ENCODE measurements at places on chromosomes 5 and 9.

DNA sequence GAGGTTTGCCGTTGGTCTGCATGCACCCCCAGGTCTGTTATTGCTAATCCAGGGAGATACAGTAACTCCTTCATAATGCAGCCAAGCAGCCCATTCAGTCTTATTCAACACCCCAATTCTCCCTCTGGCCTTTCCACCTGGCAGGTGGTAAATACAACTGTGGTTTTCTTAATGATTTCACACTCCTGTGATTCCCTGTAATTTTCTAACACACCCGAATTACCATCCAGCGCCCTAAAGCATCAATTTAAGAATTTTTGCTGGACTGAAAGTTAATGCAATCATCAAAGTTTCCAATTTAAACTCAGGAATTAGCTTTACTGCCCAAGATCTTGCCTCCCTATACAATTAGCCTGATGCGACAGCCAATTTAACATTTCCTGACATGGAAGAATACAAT, 62.5 kb downstream of the GNAQ start:
- H3K4me3 ChIP-seq: no peak overlapping the region
- peaks cover 12% of the 10 kb centered on the region for H3K36me3 ChIP-seq
- H3K27me3 ChIP-seq: no peaks in the 10 kb centered on the region
- peaks cover 30% of the 10 kb centered on the region for H3K4me1 ChIP-seq
- DNase-seq: no peak
- H3K27ac ChIP-seq: no peak overlapping the region

GRCh38 chr9:18718393-18718792, 244.4 kb downstream of the ADAMTSL1 start:
- no peak overlapping the region for H3K27ac ChIP-seq
- DNase-seq: no peak
- H3K36me3 ChIP-seq: no peaks in the 10 kb centered on the region
- no peak overlapping the region for H3K4me3 ChIP-seq
- H3K27me3 ChIP-seq: no peaks in the 10 kb centered on the region

DNA sequence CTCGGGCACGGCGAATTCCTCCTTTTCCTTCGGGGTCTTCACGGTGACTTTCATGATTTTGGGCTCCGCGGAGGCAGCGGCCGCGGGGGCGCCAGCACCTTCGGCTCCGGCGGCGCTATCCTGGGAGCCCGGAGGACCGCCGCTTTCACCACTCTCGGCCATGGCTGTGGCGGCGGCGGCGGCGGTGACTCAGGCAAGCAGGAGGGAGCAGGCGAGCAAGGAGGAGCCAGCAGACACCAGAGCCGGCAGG, 315 bp downstream of the UBQLN1 start:
- DNase-seq: no peak
- H3K27ac ChIP-seq: peak overlapping the region; percentile 96
- peaks cover 23% of the 10 kb centered on the region for H3K36me3 ChIP-seq
- H3K4me3 ChIP-seq: peak overlapping the region; percentile 93
- H3K4me1 ChIP-seq: peaks cover 45% of the 10 kb centered on the region

DNA sequence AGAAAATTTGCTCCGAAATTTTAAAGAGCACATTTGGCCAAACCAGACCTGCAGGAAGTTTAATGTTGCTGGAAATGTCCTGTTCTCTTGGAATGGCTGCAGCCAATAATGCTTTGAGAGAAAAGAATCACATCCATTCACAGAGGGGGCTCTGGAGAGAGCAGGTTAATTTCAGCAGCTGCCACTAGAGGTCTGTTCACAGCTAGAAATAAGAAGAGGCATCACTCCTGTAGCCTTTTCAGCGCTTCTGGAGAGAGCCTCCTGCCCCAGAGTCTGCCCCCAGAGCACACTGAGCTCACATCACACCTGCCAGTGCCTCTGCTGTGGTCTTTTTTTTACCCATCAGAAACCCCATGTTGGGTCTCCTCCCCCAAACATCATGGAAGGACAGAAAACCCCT, 124.8 kb upstream of the RAD23B start:
- H3K4me3 ChIP-seq: no peak overlapping the region
- H3K4me1 ChIP-seq: no peaks in the 10 kb centered on the region
- H3K36me3 ChIP-seq: no peaks in the 10 kb centered on the region
- H3K27me3 ChIP-seq: peaks cover 16% of the 10 kb centered on the region
- DNase-seq: no peak
- no peak overlapping the region for H3K27ac ChIP-seq

DNA sequence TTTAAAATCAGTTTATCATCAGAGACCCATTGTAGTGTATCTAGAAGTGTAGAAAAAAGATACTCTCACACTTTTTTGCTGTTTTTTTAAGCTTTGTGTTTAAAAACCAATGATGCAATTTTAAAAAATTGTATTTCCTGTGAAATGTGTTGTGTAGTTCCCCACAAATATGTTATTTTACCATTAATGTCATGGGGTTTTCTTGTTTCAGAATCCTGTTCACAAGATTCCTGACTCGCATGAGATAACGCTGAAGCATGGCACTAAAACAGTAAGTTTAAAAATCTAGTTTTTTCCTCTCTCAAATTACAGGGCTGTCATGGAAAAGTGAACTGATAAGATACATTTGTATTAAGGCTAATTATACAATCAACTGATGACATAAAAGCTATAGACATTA, 58.6 kb downstream of the WDR70 start:
- peaks cover 3% of the 10 kb centered on the region for H3K36me3 ChIP-seq
- H3K4me1 ChIP-seq: no peaks in the 10 kb centered on the region
- no peak overlapping the region for H3K27ac ChIP-seq
- H3K27me3 ChIP-seq: no peaks in the 10 kb centered on the region
- H3K4me3 ChIP-seq: no peak overlapping the region
- no peak for DNase-seq

GRCh38 chr5:150946351-150946905, 41.6 kb upstream of the ZNF300 start:
- H3K4me3 ChIP-seq: no peak overlapping the region
- H3K27me3 ChIP-seq: peaks cover 32% of the 10 kb centered on the region
- H3K27ac ChIP-seq: no peak overlapping the region
- no peaks in the 10 kb centered on the region for H3K4me1 ChIP-seq

GRCh38 chr9:16191191-16191590, 638.3 kb downstream of the CCDC171 start:
- DNase-seq: no peak
- no peaks in the 10 kb centered on the region for H3K27me3 ChIP-seq
- H3K27ac ChIP-seq: no peak overlapping the region
- H3K4me3 ChIP-seq: no peak overlapping the region

- H3K36me3 ChIP-seq: no peaks in the 10 kb centered on the region
- H3K4me1 ChIP-seq: peaks cover 10% of the 10 kb centered on the region
- DNase-seq: no peak
Observed at GRCh38 chr5:122316656-122317055, 4.6 kb downstream of the SNCAIP start.

- peaks cover 2% of the 10 kb centered on the region for H3K36me3 ChIP-seq
- H3K4me1 ChIP-seq: no peaks in the 10 kb centered on the region
- H3K27ac ChIP-seq: no peak overlapping the region
- no peak overlapping the region for H3K4me3 ChIP-seq
- peaks cover 12% of the 10 kb centered on the region for H3K27me3 ChIP-seq
Observed at GRCh38 chr9:68692519-68692918, 12.5 kb upstream of the PIP5K1B start.

DNA sequence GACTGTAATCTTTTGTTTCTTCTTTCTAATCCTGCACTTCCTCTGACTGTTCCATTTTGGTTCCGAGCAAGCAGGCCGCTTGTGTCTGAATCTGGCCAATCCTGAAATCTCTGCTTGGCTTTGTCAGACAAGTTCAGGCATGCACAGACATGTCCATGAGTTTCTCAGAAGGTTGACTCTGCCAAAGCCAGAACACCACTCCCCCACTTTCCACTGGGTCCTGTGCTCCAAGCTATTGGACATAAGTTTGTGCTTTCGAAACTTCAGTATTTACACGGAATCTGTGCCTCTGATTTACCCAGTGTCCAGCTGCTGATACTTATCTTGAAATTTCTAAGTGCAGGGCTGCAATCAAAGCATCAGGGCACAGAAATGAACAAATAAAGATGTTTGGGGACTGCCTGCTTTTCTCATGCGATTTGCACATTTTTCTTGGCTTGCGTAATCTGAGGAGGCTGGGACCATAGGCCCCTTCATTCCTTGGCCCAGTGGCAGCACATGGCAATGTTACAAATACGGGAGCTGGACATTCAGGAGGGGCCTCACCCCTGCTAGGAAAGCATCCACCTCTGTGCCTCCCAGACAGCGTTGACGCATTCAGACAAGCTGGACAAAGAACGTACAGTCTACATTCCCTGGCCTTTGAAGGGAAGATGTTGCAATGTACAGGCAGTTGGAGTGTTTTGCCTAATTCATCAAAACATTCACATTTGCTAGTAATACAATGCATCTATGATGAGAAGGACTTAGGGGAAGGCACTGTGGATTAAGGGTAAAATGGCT, 209.2 kb upstream of the PAPPA start:
- no peak overlapping the region for H3K4me3 ChIP-seq
- no peaks in the 10 kb centered on the region for H3K4me1 ChIP-seq
- no peak for DNase-seq

GRCh38 chr9:92404042-92404836, at the start of gene OGN:
Gene OGN (minus strand): TSS chr9:92404578. CDS start chr9:92403407, 1,171 bp downstream.
- H3K27me3 ChIP-seq: no peaks in the 10 kb centered on the region
- DNase-seq: no peak

GRCh38 chr5:61272688-61273087, 59.4 kb upstream of the ZSWIM6 start:
- H3K36me3 ChIP-seq: no peaks in the 10 kb centered on the region
- H3K4me3 ChIP-seq: no peak overlapping the region
- H3K27me3 ChIP-seq: peaks cover 2% of the 10 kb centered on the region
- H3K27ac ChIP-seq: no peak overlapping the region

DNA sequence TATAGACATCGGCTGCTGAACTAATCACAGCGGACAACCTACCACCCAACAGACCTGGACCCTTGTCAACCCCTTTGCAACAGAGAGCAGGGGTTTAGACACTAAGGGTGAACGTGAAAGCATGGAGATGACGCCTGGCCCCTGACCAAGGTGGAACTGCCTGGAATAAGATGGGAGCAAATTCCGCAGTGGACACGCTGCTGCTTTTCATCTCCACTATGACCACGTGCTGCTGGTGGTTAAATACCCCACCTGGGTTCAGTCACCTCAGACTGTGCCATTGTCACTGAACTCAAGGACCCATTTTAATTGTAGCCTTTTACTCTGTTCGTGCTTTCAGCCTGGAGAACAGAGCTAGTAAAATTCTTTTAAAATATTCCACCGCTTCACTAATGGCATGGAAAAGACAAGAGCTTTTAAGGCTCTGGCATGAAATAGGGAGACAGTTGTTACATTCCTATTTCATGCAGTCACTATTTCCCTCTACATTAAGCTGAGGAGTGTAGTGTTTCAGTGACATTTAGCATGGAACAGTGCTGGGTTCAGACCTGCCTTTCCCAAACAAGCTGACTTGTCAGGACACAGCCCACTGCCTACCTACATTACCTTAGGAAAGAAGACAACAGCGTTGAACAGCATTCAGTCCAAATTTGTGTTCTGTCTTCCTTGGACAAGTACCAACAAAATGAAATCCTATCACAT, 96.8 kb downstream of the ANKRD18B start:
- H3K4me3 ChIP-seq: no peak overlapping the region
- peaks cover 21% of the 10 kb centered on the region for H3K27me3 ChIP-seq
- no peak overlapping the region for H3K27ac ChIP-seq
- DNase-seq: no peak

- peaks cover 4% of the 10 kb centered on the region for H3K27me3 ChIP-seq
- H3K27ac ChIP-seq: no peak overlapping the region
- H3K36me3 ChIP-seq: no peaks in the 10 kb centered on the region
- H3K4me3 ChIP-seq: no peak overlapping the region
- H3K4me1 ChIP-seq: peaks cover 4% of the 10 kb centered on the region
- no peak for DNase-seq
Observed at GRCh38 chr5:43772764-43773477, 169.9 kb downstream of the NNT start.

GRCh38 chr9:104256031-104256695, 162.1 kb downstream of the SMC2 start:
- H3K27me3 ChIP-seq: no peaks in the 10 kb centered on the region
- H3K4me3 ChIP-seq: no peak overlapping the region
- no peak for DNase-seq
- H3K4me1 ChIP-seq: no peaks in the 10 kb centered on the region
- H3K36me3 ChIP-seq: no peaks in the 10 kb centered on the region

DNA sequence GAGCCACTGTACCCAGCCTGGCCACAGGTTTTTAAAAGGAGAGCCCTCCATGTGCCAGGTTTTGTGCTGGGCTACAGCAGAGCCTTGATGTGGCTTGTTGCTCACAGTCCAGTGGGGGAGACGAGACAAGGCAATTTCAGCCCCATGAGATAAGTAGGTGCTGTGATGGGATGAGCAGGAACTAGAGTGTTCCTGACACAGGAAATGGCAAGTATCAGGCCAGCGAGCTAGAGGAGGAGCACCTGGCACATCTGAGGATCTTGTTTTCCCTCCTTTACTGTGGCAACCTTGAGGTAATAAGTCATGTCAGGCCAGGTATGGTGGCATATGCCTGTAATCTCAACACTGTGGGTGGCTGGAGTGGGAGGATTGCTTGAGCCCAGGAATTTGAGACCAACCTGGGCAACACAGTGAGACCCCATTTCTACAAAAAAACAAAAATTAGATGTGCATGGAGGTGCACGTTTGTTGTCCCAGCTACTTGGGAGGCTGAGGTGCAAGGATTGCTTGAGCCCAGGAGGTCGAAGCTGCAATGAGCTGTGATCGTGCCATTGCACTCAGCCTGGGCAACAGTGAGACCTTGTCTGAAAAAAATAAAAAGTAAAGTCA, 3.8 kb upstream of the ZDHHC12 start:
- no peak for DNase-seq
- H3K36me3 ChIP-seq: no peaks in the 10 kb centered on the region
- H3K4me3 ChIP-seq: no peak overlapping the region

- peaks cover 5% of the 10 kb centered on the region for H3K36me3 ChIP-seq
- DNase-seq: no peak
- no peak overlapping the region for H3K4me3 ChIP-seq
- H3K27ac ChIP-seq: no peak overlapping the region
Observed at GRCh38 chr9:93112864-93113389, 16.9 kb downstream of the CARD19 start.

GRCh38 chr9:110555551-110556331, 23.8 kb downstream of the SVEP1 start:
- H3K27me3 ChIP-seq: peaks cover 2% of the 10 kb centered on the region
- H3K4me1 ChIP-seq: no peaks in the 10 kb centered on the region
- no peak for DNase-seq
- no peak overlapping the region for H3K27ac ChIP-seq
- H3K36me3 ChIP-seq: no peaks in the 10 kb centered on the region

GRCh38 chr5:139134906-139135305, 63.3 kb downstream of the SIL1 start:
- no peak overlapping the region for H3K4me3 ChIP-seq
- peaks cover 4% of the 10 kb centered on the region for H3K36me3 ChIP-seq
- no peak overlapping the region for H3K27ac ChIP-seq
- H3K4me1 ChIP-seq: peaks cover 11% of the 10 kb centered on the region

DNA sequence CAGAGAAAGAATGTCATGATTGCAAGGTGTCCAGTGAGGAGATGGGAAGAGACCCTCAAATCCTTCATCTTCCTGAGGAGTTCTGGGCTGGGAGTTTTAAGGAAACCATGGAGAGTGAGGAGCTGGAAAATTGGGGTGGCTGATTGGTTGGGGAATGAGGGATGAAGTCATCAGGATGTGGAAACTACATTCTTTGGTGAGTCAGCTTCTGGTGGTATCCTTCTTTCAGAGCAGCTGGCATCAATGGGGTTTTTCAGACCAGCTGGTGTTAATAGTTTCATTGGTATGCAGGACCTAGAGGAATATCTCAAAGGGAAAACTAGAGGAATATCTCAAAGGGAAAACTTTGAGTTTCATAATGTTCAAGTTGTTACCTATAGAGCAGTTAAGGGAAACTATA, 45.2 kb downstream of the RNF180 start:
- DNase-seq: no peak
- no peak overlapping the region for H3K4me3 ChIP-seq
- no peaks in the 10 kb centered on the region for H3K4me1 ChIP-seq

Measured in naive thymus-derived CD8-positive, alpha-beta T cell (primary cell).